Gastrocnemius medialis (tissue), 4 donors: ENCODE measurements at places on chromosomes 4 and X. TPM values are rescaled to one million over a fixed set of nuclear protein-coding genes. Genes with fewer than 3 reads are reported as not detected.

- DNase-seq = no peak
These were observed 304.2 kb downstream of the ARHGAP24 start for GRCh38 chr4:85779165-85779564.

GRCh38 chrX:22855693-22856092 lies 144.1 kb upstream of the DDX53 start:
- no peak for DNase-seq

The NLRP2B gene
- not detected for total RNA-seq

The MSX1 gene
- total RNA-seq = 1.2 TPM

DNA sequence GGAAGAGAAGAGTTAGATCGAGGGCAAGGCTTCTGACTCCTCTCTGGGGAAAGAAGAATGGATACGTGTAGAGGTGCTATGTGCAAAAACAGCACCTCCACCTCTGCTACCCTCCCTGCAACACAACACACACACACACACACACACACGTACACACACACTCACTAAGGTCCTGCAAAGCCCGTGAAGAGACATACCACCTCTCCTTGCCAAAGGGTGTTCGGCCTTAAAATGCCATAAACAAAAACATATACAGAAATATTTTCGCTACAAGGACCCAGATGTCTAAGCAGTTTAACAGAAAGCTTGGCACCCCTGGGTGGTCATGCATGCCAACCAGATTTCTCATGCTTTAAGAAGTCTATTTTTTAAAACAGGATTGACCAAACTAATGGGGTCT lies 1.5 kb downstream of the TIFA start:
- no peak for DNase-seq

DNA sequence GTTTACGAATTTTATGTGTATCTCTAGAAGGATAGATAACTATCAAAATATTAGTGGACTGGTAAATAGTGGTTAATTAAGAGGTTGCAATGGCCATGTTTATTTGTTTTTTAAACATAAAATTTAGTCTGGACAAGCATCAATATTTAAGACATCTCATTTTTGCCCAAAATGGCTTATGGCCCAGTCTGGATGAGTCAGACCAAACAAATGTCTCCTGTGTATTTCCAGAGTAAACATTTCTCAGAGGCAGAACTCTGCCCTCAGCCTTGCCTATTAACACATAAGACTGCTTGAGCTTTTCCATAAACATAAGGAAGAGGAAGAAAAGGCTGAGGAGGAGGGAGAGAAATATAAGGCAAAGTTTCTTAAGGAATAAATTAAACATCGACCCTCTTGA lies 277.1 kb upstream of the DIAPH2 start:
- no peak for DNase-seq

DNA sequence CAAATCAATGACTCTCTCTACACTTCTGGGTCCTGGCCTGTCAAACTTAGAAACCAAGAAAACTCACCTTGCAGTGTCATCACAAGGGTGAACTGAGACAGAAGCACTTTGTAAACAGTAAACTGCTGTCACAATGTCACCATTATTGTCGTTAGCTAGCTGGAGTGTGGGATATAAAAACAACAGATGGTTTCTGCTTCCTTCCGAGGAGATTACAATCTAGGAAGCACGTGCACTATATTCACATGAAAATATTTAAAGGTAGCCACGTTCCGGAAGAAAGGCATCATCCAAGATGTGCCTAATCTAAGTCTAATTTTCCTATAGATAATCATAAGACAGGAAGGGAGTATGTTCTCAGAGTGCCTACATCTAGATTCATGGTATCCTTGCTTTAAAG lies 64.7 kb upstream of the ACSL1 start:
- no peak for DNase-seq

DNA sequence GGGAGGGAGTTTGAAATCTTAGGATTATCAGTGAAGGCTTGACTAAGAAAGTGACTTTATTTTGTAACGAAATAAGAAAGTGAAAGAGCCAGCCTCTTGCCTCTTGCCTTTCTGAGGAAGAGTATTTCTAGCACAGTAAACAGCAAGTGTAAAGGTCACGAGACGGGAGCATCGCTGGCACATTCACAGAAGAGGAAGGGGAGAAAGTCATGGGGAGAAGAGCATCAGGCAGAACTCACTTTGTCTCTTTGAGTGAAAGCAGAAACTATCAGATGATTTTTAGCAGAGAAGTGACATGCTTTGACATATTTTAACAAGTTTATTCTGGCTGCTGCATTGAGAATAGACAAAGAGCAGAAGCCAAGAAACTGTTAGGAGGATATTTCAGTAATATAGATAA lies 313.8 kb downstream of the CAMK2D start:
- no peak for DNase-seq

The CLNK gene
- not detected for total RNA-seq

- no peak for DNase-seq
These were observed 8.0 kb downstream of the KLF3 start for GRCh38 chr4:38672074-38672396.

DNA sequence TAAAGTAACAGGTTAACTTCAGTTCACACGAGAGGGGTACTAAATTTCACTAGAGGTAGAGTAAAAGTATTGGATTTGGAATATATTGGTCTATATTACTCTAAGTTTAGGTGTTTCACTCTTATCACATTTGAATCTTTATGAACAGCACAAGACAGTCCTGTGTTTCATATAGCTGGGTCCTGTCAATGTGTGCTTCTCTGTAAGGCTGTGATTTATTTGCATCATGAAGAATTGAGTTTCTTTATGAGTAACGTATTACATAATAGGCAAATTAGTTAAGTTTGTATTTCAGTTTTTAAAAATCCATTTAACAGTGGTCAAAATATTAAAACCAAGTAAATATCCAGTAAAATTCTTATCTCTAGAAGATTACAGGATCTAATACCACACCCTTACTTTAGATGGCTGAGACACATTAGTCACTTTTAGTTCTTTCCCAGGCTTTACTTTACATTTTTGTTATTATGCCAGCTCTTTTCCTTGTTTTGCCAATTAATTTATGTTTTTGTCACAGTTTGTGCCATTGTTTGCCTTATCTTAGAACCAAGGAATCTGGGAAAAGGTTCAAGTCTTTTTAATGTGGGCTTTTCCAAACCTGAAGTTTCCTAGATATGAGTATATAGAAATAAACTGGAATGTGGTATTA lies 32.1 kb downstream of the NUDT6 start:
- no peak for DNase-seq

The RAB40A gene
- total RNA-seq = not detected

The GABRG1 gene
- not detected for total RNA-seq

DNA sequence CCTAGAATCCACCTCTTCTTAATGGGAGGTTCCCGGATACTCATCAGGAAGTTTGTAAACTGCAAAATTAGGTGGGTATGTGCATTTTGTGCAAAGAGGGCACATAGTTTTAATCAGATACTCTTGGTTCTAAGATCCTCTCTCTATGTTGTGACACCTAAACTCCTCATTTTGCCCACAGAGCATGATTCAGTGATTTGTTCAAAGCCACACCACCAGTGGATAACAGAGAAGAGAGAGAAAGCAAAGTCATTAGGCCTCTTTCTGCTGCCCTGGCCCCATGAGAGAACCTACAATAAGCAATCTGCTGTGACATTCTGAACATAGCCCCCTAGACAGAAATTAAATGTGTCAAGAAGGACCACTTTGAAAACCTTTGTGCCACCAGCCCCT lies 72.3 kb upstream of the STIM2 start:
- no peak for DNase-seq

DNA sequence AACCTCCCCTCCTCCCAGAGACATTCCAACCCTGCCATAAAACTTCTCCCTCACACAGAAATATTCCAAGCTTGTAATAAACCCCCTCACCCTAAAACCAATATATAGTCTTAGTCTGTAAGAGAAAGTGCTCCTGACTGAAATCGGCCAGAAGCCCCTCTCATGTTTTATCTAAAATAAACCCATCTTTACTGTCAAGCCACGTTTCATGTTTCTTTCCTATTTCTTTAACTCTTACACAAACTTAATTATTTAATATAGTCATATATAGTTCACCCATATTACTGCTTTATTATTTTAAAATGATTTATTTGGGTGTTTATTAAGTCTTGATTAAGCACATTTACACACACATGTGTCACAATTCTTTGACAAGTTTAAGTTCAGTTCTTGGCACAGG lies 191.3 kb upstream of the AADAT start:
- no peak for DNase-seq

DNA sequence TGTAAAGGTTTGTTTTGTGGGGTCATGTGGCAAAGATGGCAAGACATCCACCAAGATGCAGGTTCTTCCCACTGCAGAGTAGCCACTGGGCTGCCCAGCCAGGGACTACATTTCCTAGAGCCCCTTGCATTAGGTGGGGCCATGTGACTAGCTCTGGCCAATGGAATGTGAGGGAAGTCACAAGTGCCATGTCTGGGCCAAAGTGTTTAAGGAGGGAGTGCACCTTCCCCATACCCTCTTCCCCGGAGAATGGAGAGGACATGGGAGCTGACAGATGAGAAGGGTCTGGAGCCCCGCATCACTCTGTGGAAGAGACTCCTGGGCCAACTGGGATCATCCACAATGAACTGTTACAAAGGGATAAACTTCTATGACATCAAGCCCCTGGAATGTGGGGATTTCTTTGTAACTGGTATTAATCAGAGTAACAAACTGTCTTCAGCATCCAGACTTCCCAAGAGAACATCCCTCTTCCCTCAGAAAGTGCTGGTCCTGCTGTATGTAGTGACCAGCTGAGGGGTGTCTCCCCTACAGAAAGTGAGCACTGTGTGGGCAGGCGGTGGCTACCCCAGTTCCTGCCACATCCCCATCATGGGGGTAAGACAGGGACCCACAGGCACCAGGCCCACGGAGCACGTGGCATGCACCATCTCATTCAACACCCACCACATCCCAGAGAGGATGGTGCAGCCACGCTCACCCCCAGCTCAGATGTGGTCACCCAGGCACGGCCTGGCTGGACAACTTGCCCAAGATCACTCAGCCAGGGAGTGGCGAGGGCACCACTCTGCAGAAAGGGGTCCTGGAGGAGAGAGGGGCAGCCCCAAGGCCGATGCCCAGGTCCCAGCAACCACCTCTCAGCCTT lies 10.9 kb downstream of the PPP2R2C start:
- DNase-seq = no peak

The DCAF4L1 gene
- 1.7 TPM for total RNA-seq

- DNase-seq = peak; percentile 65
These were observed 44.9 kb upstream of the PDLIM5 start for GRCh38 chr4:94406668-94407437.

DNA sequence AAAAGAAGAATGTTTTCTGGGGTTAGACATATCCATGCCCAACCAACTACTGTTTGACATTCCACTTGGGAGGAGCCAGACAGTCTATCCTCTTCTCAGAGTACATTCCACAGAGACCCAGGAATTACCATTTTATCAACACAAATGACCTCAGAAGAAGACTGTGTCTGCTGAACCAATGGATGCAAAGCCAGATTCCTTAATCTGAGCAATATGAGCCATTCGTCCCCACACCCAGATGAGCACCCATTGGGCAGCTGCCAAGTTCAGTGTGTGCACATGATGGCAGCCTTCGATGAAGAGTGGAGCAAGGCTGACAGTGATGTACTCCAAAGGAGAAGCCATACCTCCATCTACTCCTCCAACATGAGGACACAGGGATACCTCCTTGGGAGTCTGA lies 111.3 kb downstream of the ZNF674 start:
- no peak for DNase-seq

- DNase-seq = no peak
These were observed 51.0 kb upstream of the NHSL2 start for GRCh38 chrX:71859637-71860036.

The GAGE12F gene
- total RNA-seq = not detected

- peak; percentile 90 for DNase-seq
These were observed 227.6 kb downstream of the NR3C2 start for GRCh38 chr4:148214529-148215166.

The PABPC5 gene
- 0.34 TPM for total RNA-seq

- no peak for DNase-seq
These were observed 3.0 kb downstream of the ANK2 start for GRCh38 chr4:113052379-113052951.

The NUDT10 gene
- not detected for total RNA-seq

GRCh38 chrX:17459008-17459611 lies 84.1 kb downstream of the NHS start:
- no peak for DNase-seq

DNA sequence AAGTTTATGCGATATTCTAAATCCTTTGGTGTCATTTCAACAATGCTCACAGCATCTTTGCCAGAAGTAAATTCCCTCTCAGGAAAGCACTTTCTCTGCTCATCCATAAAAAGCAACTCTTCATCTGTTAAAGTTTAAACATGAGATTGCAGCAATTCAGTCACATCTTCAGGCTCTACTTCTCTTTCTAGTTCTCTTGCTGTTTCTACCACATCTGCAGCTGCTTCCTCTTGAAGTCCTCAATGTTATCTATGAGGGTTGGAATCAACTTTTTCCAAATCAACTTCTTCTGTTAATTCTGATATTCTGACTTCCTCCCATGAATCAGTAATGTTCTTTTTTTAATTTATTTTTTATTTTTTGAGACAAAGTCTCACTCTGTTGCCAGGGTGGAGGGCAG lies 100.9 kb downstream of the LCORL start:
- no peak for DNase-seq

The MAGIX gene
- total RNA-seq = 7.3 TPM

The SMARCAD1 gene
- total RNA-seq = 5.7 TPM

DNA sequence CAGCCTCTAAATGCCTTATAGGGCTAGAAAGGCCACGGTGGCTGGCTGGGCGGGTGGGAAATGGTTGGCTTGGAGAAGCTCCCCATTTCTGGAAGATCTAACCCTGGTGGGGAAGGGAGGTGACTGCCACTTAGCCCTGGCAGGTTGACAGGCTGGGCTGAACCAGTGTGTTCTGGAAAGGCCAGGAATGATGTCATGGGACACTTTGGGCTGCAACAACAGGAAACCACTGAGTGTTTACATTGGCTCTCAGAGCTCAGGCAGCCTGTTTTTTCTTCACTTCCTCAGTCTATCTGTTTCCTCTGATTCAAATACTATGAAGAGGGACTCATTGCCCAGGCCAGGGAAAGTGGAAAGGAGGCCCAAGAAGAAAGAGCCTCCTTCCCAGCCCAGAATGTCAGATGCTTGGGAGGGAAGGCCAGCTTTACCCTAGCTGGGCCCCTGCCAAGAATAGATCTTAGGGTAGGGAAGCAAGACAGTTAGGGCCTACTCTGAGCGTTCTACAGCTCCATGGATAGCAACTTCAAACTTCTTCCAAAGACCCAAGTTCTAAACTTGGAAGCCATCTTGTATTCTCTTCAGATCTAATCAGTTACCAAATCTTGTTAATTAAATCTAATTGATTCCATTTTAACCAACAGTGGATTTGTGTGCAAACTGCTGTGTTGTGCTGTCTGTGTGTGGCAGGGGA lies 65.8 kb upstream of the MSN start:
- DNase-seq = peak; percentile 62

GRCh38 chr4:110108422-110108821 lies 90.0 kb downstream of the ELOVL6 start:
- no peak for DNase-seq

DNA sequence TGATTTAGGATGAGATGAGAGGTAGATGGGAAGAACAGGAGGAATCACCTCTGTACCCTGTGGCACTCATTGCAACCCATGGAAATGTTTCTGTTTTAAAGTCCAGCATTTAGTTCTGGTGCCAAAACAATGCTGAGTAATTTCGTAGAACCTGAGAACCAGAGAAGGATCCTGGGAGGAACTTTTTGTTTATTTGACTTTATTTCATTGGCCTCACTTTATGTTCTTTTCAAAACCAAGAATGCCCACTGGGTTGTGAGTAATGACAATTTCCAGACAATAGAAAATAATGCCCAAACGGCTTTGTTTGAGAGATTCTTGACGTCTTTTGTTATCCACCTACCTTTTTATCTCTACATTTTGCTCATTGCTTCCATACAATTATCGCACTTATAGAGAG lies 111.3 kb downstream of the SHROOM3 start:
- no peak for DNase-seq
